HCT116 (cell line): ENCODE measurements at places on chromosomes 1 and 21.
A peak's percentile ranks its signal among the peaks of the same experiment; 100 is the strongest.

DNA sequence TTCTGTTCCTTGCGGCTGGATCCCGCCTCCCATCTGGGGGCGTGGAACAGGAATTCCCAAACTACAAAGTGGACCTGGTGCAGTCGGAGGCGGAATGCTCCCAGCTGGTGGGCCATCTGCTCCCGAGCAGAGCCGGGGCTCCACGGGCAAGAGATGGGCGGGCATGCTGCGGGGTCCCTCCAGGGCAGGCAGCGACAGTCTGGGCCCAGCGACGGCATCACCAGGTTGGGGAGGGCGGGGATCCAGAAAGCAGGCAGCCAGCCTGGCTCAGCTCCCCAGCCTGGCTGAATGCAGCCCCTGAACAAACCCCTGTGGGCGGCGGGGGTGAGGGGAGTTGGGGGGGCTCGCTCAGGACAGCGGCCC lies 3.6 kb downstream of the MEGF6 start:
- DNase-seq: no peak

- DNase-seq: no peak
Observed at GRCh38 chr1:207440626-207441025, 13.5 kb upstream of the CR2 start.

- no peak for DNase-seq
Observed at GRCh38 chr1:55747408-55747841, 532.3 kb upstream of the USP24 start.

GRCh38 chr1:235784950-235785349 lies 81.8 kb downstream of the LYST start:
- DNase-seq: no peak

- DNase-seq: no peak
Observed at GRCh38 chr1:220786057-220786336, 716 bp upstream of the MTARC1 start.

DNA sequence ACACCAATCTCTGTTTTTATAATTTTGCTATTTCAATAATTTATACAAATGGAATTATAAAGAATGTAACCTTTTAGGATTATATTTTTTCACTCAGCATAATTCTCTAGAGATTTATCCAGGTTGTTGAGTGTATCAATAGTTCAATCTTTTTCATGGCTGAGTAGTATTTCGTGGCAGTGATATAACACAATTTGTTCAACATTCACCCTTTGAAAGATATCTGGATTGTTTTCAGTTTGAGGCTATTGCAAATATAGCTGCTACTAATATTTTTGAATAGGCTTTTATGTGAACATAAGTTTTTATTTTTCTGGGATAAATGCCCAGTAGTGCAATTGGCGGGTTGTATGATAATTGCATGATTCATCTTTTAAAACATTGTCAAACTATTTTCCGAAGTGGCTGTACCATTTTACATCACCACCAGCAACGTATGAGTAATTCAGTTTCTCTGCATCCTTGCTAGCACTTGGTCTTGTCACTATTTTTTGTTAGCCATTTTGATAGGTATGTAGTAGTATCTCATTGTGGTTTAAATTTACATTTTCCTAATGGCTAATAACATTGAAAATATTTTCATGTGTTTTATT lies 55.6 kb upstream of the ABCD3 start:
- no peak for DNase-seq

DNA sequence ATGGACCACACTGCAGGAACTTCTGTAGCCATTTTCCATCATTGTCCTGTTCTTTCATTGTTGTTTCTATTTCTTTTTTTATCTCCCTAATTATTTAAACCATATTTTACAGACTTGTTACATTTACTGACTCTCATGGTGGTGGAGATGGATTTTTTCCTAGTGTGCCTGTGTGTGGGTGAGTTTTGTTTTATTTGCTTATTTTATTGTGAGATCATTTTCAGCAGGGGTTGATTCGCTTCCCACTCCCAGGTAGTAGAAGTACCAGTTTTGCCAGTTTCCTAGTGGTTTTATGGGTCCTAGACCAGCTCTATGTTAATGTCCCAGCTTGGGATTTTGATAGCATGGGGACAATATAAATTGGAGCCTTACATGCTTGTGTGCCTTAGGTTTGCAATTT lies 80.0 kb upstream of the BACH1 start:
- no peak for DNase-seq

GRCh38 chr1:115452600-115453329 lies 114.7 kb upstream of the NGF start:
- no peak for DNase-seq

DNA sequence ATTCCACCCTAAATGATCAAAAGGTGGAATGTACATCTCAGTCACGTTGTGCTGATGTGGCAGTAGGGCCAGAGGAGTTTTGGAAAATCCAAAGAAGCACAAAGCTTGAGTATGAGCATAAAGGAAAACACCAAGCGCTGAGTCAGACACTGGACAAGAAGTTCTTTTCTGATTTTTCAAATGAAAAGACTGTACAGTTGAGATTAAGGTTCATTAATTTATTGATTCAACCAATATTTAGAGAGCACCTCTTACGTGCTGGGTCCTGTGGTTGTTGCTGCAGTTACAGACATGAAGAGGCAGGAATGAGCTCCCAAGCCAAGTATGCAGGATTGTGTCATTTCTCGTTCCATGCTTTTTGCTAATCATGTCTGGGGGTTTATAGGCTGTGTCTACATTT lies 28.9 kb upstream of the APP start:
- no peak for DNase-seq

- DNase-seq: no peak
Observed at GRCh38 chr1:211330282-211330936, 3.8 kb downstream of the TRAF5 start.

DNA sequence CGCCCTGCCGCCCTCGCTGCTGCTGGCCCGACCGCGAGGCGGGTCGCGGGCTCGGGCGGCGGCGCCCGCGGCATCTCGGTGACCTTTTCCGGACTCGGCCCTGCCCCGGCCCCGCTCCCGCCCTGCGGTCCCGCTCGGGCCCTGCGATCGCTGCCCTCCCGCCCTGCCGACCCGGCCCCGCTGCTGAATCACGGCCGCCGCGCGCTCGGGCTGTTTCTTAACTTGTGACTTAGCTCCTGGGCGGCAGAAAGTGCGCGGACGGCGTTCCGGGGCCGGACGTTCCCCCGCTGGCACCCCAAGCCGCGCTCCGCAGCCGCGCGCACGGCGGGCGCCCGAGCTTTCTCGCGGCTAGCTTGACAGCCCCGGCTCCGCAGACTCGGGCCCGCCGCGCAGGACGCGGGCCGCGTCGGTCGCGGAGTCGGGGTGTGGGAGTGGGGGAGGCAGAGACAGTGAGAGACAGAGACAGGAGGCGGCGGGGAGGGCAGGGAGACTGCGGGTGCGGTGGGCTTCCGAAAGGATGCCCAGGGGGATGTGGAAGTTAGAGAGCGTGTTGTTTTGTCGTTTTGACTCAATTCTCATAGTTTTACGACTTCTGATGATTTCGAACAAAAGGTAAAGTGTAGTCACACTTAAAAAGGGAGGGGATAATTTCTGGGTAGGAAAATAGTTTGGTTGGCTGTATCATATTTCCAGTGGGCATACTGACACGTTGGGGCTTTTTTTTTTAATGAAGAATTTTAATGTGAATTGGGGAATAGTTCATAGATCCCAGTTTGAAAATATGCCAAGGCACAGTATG lies 49.8 kb downstream of the PRDM2 start:
- no peak for DNase-seq

GRCh38 chr1:45205910-45206721 lies at the start of gene ZSWIM5:
Gene ZSWIM5 (minus strand): TSS chr1:45206605. CDS start chr1:45206350, 255 bp downstream.
- DNase-seq: peak; percentile 28
